Astrocyte (in vitro differentiated cells and primary cell): ENCODE measurements at places on chromosomes 2 and 18.

DNA sequence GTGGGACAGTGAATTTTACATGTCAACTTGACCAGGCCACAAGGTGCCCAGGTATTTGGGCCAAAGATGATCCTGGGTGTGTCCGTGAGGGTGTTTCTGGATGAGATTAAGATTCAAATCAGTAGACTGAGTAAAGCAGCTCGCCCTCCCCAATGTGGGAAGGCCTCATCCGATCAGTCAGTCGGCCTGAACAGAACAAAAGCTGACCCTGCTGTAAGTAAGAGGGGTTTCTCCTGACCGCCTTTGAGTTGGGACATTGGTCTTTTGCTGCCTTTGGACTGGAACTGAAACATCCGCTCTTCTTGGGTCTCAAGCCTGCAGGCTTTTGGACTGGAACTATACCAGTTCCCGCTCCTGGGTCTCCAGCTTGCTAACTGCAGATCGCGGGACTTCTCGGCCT lies 233.3 kb downstream of the KLHL29 start:
- H3K4me1 ChIP-seq, result no peaks in the 10 kb centered on the region
- no peak overlapping the region for H3K4me3 ChIP-seq

GRCh38 chr2:214410918-214411554 lies at the start of gene VWC2L:
VWC2L (plus strand) TSS chr2:214411054; CDS start chr2:214414194, 3,140 bp downstream.
- no peaks in the 10 kb centered on the region for H3K4me1 ChIP-seq
- DNase-seq, result peak; percentile 66
- H3K27me3 ChIP-seq, result no peaks in the 10 kb centered on the region
- no peak within 1 kb of the TSS for H3K4me3 ChIP-seq

DNA sequence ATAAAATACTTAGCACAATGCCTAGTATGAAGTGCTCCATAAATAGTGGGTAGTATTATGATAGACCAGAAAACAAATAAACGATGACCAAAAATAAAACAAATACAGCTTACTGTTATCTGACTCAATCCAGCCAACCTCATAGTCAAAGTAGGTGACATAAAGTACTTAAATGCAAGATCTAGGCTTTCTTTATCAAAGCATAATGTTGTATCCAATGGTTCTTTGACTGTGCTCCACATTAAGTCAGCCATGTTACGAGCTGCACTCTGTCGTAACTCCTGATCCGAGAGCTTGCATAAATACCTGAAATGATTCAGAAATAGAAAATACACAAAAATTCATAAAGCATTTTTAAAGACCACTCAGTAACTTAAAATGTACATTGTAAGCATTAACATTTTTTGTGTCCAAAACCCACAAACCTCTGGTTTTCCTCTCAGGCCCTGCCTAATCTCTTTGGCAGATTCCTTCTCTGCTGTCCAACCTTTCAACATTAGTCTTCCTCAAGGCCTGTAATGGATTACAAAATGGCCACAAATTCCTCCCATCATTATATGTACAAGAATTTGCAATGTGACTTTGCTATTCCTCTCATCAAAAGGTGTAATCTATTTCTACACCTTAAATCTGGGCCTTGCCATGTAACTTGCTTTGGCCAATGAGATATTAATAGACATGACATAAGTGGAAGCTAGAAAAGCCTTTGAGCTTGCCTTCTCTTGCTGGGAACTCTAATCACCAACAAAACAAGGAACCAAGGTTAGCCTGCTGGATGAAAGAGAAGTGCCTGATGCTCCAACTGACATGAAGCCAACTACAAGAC lies 90.6 kb downstream of the USP34 start:
- no peaks in the 10 kb centered on the region for H3K27me3 ChIP-seq
- H3K27ac ChIP-seq, result no peak overlapping the region
- DNase-seq, result peak; percentile 10
- no peak overlapping the region for H3K4me3 ChIP-seq
- peaks cover 18% of the 10 kb centered on the region for H3K36me3 ChIP-seq
- no peaks in the 10 kb centered on the region for H3K4me1 ChIP-seq

DNA sequence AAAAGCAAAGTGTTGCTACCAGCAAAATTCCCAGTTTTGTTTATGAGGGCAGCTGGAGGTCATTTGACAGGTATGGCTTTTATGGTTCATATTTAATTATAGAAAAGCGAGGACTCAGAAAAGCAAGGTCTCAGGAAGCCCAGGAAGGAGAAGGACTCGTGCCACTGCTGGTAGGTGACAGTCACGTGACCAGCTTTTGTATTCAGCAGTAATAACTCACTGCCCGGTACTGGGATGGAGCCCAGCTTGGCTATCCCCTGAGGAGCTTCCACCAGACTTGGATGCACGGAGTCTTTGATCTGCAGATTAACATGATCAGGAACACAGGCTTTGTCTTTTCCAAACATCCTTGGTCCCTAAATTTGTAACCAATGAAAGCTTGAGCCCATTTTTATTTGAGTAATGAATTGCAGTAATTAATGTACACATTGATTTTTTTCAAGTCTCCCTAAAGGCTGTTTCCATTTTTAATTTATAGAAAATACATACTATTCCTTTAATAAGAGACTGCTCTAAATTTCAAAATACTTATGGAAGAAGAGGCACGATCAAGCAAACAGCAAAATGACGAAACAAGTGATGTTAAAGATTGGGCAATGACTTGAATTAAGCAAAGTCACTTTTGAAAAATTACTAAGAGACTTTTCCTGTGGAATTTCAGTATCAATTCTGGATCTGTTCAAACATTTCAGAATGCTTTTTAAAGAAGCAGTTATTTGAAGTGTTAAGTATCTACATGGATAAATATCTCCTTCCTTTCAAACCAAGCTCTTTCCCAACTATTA lies 251.7 kb upstream of the HNRNPA3 start:
- no peaks in the 10 kb centered on the region for H3K36me3 ChIP-seq
- H3K4me3 ChIP-seq, result no peak overlapping the region

- no peak overlapping the region for H3K4me3 ChIP-seq
- DNase-seq, result no peak
- H3K27ac ChIP-seq, result no peak overlapping the region
These were observed 562.2 kb downstream of the DCC start for GRCh38 chr18:52902188-52902587.

DNA sequence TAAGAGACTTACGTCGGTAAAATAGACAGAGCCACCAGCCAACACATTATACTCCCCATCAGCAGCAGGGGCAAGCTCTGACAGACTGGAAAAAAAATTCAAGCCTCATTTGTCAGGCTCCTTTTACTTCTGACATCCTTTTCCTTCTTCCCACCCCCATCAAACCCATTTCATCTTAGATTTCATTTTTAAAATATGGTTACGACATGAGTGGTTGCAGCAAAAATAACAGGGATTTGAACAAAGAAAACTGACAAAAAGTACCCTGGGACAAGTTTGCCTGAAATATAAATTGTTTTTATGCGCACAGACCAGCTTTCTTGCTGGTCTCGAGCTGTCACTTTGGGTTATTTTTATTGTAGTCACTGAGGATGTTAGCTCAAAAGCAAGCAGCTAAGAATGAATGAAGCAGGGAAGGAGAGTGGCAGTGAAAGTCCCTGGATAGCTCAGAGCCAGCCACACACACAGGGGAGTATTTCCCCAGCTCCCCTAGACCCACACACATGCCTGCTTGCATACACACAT lies 30.7 kb upstream of the LINC00305 start:
- H3K36me3 ChIP-seq, result no peaks in the 10 kb centered on the region
- H3K4me3 ChIP-seq, result no peak overlapping the region
- no peaks in the 10 kb centered on the region for H3K27me3 ChIP-seq
- no peak overlapping the region for H3K27ac ChIP-seq
- no peaks in the 10 kb centered on the region for H3K4me1 ChIP-seq
- no peak for DNase-seq

DNA sequence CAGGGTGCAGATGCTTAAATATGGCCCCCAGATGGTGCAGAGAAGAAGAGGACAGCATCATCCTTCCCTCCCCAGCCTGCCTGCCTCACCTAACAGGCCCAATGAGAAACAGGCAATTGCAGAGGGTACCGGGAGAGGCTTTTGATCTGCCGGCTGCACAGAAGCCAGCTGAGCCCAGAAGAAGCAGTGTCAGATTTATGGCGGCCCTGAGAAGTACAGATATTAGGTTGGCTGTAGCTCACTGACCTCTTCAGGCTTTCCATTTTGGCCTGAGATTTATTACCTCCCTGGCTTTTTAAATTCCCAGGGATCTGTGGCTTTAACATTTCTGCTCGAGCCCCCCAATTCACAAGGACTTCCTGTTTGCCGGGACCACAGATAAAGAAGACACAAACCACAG lies 278.7 kb downstream of the EN1 start:
- H3K4me3 ChIP-seq, result no peak overlapping the region
- H3K4me1 ChIP-seq, result no peaks in the 10 kb centered on the region
- no peaks in the 10 kb centered on the region for H3K36me3 ChIP-seq
- H3K27me3 ChIP-seq, result no peaks in the 10 kb centered on the region
- no peak overlapping the region for H3K27ac ChIP-seq

GRCh38 chr2:181876614-181877063 lies 14.9 kb upstream of the ITPRID2 start:
- H3K36me3 ChIP-seq, result no peaks in the 10 kb centered on the region
- H3K4me1 ChIP-seq, result peaks cover 3% of the 10 kb centered on the region
- H3K4me3 ChIP-seq, result no peak overlapping the region
- peak; percentile 32 for DNase-seq

GRCh38 chr2:86352137-86352726 lies 14.8 kb upstream of the REEP1 start:
- DNase-seq, result no peak
- H3K4me1 ChIP-seq, result no peaks in the 10 kb centered on the region
- H3K36me3 ChIP-seq, result no peaks in the 10 kb centered on the region
- peaks cover 4% of the 10 kb centered on the region for H3K27me3 ChIP-seq

- peak; percentile 93 for DNase-seq
- H3K36me3 ChIP-seq, result peaks cover 8% of the 10 kb centered on the region
- no peaks in the 10 kb centered on the region for H3K27me3 ChIP-seq
- peaks cover 18% of the 10 kb centered on the region for H3K4me1 ChIP-seq
These were observed 102.0 kb downstream of the PLA2R1 start for GRCh38 chr2:159960414-159960813.

- no peak overlapping the region for H3K27ac ChIP-seq
- no peaks in the 10 kb centered on the region for H3K4me1 ChIP-seq
- DNase-seq, result no peak
- H3K4me3 ChIP-seq, result no peak overlapping the region
These were observed 248.2 kb downstream of the TMX3 start for GRCh38 chr18:68466672-68467071.

GRCh38 chr2:143150287-143150686 lies 21.1 kb downstream of the ARHGAP15 start:
- H3K36me3 ChIP-seq, result no peaks in the 10 kb centered on the region
- no peak for DNase-seq
- H3K4me1 ChIP-seq, result no peaks in the 10 kb centered on the region
- H3K27ac ChIP-seq, result no peak overlapping the region
- H3K4me3 ChIP-seq, result no peak overlapping the region
- H3K27me3 ChIP-seq, result peaks cover 2% of the 10 kb centered on the region
